NK-92 treated with Interleukin-12 subunit alpha and Interleukin-12 subunit beta, amount 100 ng/mL, for 24 hours (cell line): ENCODE measurements at places on chromosomes 3 and 15.

- no peak for DNase-seq
Observed at GRCh38 chr3:53501178-53501577, 6.8 kb downstream of the CACNA1D start.

GRCh38 chr3:47542471-47543173 lies 29.1 kb upstream of the ELP6 start:
- no peak for DNase-seq

GRCh38 chr15:73051391-73051806 lies 864 bp upstream of the NEO1 start:
- DNase-seq, result no peak

DNA sequence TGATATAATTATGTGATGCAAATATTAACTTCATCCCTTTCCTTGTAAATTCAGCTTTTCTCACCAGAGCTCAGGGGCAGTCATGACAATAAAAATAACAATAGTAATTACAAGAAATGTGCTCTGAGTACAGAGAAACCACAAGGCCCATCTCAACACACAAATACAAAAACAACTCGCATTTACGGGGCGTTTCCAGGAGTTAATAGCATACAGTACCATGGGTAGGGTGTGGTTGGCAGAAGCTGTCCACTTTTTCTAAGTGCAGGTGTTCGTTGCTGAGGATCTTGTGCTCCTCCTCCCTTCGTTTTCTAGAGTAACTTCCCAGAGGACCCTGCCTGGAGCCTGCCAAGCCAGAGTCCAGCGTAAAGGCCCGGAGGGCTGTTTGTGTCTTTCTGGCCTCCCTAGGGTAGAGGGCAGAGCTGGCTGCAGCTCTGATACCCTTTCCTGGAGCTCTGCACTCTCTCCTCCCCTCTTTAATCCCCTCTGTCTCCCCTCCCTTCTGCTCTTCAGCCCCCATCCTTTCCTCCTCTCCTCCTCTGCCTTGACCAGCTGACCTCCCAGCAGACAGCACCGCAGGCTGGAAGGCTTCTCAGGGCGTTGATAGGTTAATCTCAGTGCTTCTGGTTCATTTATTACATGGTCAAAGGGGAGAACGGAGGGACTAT lies 11.4 kb downstream of the SEMA3G start:
- DNase-seq, result no peak

DNA sequence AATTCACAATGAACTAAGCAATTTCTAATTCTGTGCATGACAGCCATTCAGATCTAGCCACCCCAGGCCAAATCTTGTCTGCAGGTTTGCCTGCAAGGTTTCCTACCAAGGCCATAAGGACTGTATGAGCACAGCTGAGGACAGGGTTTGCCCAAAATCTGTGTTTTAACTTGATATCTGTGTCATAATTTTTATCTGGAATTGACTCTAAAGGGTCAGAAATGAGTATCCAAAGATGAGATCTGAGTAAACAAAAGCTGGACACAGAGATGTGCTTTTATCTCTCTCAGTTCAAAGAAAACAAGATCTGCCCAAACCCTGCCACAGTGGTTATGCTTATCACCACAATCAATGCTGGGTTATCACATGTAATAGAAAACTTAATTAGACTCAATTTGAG lies 154.6 kb upstream of the COL8A1 start:
- no peak for DNase-seq

- no peak for DNase-seq
Observed at GRCh38 chr3:139450159-139450558, 26.2 kb downstream of the RBP2 start.

DNA sequence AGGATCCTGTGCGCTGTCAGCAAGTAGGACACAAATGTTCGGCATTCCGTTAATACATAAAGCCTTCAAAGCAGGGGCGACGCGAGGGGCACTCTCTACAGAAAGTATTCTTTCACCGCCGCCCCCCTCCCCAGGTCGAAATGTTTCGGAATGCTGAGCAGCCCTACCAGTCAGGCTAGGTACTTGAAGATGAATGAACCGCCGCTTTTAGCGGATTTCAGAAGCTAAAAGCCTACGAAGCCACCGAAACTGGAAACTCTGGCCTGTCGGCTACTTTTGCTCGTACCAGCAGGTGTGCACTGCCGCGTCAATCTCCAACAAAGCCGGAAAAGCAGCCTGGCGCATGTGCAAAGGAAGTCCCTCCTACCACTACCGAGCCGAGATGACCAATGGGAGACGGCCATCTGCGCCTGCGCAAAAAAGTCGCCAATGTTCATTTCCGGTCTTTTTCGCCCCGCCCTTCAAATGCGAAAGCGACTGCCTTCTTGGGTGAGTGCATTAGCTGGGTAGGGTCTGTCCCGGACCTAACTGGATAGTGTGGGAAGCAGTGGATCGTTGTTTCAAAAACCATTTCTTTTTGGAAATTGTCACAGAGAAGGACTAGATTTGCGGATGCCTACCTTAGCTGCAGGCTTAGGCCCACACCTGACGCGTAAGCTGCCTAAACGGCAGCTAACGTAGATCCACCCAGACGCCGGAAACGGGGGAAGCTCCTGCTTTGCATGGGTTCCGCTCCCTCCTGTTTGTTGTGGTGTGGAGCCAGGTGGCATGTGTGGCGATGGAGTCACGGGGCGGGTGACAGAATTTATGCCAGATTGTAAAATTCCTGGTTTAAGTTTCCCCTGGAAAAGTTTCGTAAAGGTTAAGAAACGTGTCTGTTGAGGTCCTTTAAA lies at the start of gene WDR5B:
WDR5B (minus strand) TSS at position 301 of the 893 bp plus-strand sequence. CDS start 534 bp downstream, outside the sequence.
- DNase-seq, result no peak

DNA sequence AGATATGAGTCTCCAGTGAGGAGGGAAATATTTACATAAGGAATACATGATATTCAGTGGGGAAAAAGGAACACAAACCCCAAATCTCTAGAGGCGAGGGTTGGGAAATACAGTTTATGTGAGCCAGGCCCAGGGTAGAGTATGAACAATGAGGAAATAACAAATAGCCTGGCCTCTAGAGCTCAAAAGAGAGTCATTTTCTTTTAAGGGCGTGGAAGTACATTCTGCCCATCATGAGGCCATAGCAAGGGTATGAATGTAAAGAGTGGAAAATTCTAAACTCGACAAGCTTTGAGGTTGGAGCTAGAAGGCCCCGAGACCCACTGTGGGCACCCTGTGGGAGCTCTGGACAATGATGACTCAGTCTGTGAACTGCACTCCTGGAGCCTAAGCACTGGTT lies 27.8 kb upstream of the IGF2BP2 start:
- DNase-seq, result no peak

DNA sequence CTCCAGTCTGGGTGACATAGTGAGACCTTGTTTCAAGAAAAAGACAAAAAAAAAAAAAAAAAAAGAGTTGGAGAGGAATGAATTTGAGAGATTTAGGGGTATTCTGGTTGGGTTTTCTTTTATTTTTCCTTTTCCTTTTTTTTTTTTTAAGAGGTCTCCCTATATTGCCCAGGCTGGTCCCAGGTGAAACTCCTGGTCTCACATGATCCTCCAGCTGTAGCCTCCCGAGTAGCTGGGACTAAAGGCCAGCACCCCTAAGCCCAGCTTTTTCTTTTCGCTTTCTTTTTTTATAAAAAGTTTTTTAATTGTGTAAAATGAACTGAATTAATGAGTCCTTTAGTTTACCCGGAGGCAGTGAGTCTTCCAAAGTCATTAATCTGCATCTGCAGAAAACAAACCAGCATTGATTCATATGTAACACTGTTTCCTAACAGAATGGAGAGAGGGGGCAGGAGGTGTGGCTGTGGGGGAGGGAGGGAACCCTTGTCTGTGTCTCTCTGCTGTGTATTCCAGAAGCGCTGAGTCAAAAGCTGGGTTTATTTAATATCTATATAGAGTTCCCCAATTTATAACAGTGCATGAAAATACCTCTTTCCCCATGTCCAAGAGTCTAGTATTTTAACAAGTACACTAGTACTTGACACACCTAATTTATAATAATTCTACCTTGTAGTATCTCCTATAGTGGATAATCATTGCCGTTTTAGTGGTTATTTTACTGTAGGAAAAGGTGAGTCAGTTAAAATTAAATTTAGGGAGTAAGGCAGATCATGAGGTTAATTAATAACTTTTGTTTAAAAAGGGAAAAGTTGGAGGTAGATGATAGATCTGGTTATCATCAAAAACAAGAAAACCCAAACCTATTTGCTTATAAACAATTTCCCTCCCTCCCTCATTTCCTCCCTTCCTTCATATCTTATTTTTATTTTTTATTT lies 2.6 kb upstream of the DPPA4 start:
- no peak for DNase-seq

- DNase-seq, result no peak
Observed at GRCh38 chr3:52724511-52724910, 18.6 kb downstream of the SPCS1 start.

DNA sequence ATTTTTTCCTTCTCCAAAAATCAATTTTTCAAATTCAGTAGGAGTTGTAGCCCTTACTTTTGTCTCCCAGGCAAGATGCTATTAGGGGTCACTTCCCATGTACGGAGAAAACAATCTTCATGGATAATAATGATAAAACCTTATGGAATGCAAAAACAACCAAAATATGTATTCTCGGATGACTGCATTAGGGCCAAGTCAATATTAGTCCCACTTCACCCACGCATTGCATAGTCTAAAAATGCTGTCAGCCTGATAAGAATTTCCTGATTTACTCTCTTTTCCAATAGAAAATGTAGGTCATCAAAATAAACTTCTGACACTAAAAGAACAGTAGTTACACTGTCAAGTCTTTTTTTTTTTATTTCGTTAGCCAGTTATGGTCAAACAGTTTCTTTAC lies 2.7 kb downstream of the VGLL3 start:
- no peak for DNase-seq

GRCh38 chr3:53226841-53227407 lies 28.9 kb downstream of the TKT start:
- DNase-seq, result no peak

DNA sequence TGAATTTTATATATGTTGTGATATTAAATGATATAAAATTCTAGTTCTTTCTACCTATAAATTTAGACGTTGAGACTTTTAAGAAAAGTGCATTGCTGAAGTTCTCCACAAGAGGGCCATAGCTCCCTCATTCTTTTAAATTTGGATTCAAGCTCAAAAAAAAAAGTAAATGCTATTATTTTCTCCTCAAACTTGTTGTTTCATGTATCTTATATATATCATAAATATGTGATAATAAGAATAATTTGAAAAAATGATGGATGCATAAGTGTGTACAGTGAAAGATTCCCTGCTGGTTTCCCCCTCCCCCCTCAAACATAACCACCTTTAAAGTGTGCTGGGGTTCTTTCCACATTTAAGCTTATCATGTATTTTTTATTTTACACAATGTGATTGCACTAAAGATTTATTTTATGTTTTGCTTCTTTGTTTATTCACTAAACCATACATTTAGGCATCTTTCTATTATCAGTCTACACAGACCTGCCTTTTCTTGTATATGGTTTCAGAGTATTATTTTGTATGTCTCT lies 769.4 kb upstream of the GOLIM4 start:
- DNase-seq, result no peak

GRCh38 chr3:89108291-89108550 lies 800 bp downstream of the EPHA3 start:
- no peak for DNase-seq

DNA sequence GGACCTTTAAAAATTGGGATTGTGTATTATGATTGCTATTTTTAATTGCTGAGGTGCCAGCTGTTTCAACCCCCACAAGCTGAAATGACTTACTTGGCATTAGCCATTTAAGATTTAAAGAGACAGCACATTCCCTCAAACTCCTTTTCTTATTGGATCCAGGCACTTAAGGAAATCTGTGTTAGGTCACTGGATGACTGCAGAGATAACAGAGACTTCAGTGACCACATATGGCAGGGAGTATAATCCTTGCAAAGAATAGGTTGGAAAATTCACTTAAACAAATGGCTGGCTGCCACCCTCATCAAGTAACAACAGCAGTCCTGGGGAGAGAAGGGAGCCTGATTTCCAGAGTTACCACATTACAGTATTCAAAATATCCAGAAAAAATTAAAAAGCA lies 66.6 kb downstream of the SLMAP start:
- no peak for DNase-seq
